ENCODE measurements at places on chromosomes 4 and X.

- no peak for DNase-seq
Measured at GRCh38 chrX:103376979-103377324, 614 bp downstream of the BEX3 start.

GRCh38 chr4:6942238-6942800, 32.7 kb downstream of the TBC1D14 start:
- DNase-seq: peak; percentile 50

- no peak for DNase-seq
Measured at GRCh38 chr4:130395871-130396270, 1299.9 kb downstream of the C4orf33 start.

DNA sequence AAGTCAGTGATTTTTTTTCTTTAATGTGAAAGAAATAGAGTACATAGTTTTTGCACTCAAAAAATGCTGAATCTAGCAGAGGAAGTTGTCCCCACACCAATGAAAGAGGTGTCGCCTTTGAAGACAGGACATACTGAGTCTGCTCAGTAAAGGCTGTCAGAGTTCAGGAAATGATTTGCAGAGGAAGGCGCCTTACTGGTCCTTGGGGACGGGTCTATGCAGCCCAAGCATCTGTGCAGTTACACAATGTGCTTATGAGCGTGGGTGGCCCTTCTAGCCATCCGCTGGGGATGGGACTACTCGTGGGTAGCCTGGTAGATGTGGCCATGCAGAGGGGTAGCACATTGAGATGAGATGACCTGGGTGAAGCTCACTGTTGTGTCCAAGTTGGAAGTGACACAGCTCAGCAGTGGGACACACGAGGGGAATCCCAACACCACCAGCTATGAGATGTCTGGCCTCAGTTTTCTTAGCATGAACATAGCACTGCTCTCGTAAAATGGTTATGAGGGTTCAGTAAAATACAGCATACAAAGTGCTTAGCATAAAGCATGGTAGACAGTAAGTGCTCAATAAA, 116.5 kb upstream of the RBPJ start:
- no peak for DNase-seq

GRCh38 chr4:172356016-172356415, 542.8 kb downstream of the GALNTL6 start:
- DNase-seq: no peak

GRCh38 chrX:19964017-19964710, 26.7 kb downstream of the BCLAF3 start:
- no peak for DNase-seq

DNA sequence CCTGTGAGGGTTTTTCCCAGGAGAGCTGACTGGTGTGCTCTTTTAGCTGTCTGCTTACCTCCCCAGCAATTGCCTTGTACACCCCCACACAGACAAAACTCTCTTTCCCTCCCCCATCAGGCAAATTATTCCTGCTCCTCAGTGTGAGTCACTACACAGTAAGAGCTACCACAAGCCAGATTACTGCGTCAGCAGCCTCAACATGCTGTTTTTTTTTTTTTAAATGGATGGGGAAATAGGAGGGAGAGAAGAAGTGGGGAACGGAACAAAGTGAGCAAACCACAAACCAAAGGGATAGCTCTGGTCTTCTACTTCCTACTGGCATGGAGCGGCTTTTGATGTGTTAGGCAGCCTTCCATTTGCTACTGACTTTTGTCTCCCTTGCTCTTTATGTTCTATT, 107.5 kb upstream of the ACSL4 start:
- DNase-seq: peak; percentile 33

DNA sequence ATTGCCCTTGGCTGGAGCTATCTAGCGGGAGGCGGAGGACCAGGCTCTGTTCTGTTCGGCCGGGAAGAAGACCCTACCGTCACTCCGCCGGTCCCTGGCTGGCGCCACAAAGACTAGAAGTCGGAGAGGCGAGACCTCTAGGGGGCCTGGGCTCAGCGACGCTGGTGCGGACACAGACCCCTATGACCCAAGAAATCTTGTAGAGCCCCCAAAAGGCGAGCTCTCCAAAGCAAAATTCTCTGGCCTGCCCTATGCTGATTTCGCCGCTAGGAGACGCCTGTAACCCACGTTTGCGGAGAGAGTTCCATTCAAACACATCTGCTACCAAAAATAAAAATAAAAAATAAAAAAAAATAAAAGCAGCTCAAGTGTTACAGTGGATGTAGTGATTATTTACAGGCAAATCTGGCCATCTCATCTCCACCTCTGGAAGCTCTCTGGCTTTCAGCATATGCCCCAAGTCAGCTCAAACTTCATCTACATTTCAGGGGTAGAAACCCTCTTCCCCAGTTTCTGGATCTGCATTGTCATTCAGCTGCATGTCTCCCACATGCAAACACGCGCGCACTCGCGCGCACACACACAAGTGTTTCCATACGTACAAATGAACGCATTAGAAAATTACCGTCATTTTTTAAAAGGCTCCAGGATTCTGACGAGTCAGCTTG, 2.4 kb upstream of the PCDH10 start:
- DNase-seq: peak; percentile 92

- DNase-seq: no peak
Measured at GRCh38 chr4:57550198-57550597, 440.0 kb upstream of the IGFBP7 start.

GRCh38 chr4:174061026-174061425, 222.4 kb downstream of the FBXO8 start:
- DNase-seq: no peak

DNA sequence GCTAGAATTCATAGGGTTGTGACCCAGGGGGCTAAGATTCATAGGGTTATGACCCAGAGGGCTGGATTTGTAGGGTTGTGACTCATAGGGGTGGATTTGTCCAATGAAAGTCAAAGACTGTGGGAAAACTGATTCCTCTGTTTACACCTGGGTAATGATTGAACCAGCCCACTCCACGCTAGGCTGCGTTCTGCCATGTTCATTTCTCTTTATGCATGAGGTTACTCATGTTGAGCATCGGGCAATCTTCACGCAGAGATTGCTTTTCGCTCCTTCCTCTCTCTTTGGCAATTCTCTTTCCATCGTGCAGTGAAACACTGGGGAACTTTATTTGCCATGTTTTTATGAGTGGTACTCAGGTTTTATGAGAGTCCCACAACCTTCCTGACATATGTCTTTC, 127.8 kb downstream of the CRLF2 start:
- no peak for DNase-seq

- DNase-seq: no peak
Measured at GRCh38 chr4:128880662-128881061, 71.2 kb downstream of the JADE1 start.

- DNase-seq: no peak
Measured at GRCh38 chrX:108177351-108178142, 86.0 kb downstream of the ATG4A start.

- DNase-seq: no peak
Measured at GRCh38 chr4:145781351-145781750, 101.4 kb downstream of the C4orf51 start.

DNA sequence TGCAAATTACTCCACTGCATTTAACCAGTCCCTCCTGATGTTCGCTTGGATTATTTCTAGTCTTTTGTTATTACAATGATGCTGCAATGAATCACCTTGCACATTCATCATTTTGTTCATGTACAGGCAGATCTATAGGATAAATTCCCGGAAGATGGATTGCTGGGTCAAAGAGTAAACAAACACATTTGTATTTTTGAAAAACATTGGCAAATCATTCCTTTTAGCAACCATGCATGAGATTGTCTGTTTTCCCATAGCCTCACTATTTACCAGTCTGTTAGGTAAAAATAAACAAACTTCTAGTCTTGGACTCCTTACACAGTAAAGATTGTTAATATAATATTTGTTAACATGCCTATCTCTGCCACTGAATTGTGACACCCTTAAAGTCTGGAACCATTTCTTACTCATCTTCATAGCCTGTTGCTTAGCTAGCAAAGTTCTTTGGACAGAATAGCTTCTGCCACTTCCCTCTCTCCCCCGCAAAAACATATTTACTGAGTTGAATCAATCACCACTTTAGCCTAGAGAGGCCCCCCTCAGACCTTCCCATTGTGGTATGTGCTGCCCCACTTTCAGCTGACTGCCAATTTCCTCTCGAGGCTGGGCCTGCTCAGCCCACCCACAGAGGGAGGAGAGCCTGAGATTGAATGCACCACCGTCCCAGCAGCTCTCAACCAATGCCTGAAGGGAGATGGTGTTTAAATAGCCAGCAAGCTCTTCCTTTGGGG, 108.4 kb upstream of the ATXN3L start:
- DNase-seq: no peak

GRCh38 chr4:157803845-157804521, 368.8 kb downstream of the GASK1B start:
- no peak for DNase-seq

GRCh38 chr4:128322311-128322710, 34.7 kb upstream of the PGRMC2 start:
- no peak for DNase-seq

DNA sequence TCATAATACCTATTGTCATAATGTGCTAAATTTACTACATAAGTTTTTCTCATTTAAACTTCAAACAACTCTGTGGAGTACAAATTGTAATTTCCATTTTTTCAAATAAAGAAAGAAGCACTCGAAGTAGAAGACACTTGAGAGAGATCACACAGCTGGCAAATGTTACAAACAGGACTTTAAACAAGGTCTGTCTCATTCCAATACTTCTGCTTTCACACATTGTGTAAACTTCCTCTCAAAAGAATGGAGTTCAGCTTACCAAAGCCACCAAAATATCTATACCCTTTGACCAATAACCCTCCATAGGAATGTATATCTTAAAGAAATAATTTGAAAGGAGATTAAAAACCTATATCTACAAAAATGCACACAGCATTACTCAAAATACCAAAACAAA, 88.3 kb downstream of the OPHN1 start:
- DNase-seq: no peak

DNA sequence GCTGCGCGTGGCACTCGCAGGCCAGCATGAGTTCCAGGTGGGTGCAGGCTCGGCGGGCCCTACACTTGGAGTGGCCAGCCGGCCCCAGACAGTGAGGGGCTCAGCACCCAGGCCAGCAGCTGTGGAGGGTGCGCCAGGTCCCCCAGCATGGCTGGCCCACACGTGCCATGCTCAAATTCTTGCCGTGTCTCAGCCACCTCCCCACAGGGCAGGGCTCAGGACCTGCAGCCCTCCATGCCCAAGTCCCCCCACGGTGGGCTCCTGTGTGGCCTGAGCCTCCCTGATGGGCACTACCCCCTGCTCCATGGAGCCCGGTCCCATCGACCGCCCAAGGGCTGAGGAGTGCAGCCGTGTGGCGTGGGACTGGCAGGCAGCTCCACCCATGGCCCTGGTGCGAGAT, 210.2 kb downstream of the COX7B2 start:
- DNase-seq: no peak

DNA sequence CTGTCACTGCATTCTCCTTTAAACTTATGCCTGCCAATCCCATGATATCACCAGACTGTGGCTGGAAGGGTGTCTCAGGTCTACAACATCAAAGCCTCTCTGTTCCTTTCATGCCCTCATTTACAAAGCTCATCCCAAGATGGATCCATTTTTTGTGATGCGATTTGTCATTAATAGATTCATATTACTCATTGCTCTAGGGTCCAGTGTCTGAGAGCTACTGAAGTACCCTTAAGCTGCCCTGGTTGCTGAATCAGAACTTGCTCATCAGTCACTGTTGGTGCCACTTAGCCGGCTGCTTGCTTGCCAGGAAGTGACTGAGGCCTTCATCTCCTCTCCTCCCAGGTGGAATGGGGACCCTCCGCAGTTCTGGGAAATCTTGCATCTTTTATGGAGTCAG, 395.5 kb upstream of the BOD1L1 start:
- DNase-seq: no peak

GRCh38 chr4:10831727-10832408, 147.3 kb upstream of the CLNK start:
- DNase-seq: no peak

DNA sequence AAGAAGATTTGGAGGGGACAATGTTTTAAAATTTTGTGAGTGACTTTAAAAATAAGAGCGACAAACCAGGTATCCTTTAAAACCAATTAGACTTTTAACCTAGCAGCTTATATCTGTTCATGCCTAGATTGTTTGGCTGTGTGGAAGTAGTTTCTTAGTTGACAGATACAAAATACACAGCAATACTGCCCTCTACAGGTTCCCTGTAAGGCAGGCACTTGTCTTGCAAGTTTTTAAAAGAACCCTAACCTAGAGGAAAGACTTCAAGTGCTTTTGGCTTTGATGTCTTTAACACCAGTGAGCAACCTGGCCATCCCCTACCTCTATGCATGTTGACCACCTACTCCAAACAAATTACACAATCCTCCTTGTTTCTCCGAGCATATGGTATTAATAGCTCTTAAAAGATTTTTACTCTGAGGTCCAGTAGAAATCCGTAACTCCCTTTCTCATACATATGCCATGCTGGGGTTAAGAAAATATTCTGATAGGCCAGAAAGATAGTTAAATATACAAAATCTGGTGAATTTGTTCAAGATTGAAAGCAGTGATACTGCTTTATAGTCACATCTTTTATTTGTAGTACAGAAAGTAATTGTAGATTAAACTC, 273.0 kb downstream of the ARHGAP24 start:
- peak; percentile 84 for DNase-seq

DNA sequence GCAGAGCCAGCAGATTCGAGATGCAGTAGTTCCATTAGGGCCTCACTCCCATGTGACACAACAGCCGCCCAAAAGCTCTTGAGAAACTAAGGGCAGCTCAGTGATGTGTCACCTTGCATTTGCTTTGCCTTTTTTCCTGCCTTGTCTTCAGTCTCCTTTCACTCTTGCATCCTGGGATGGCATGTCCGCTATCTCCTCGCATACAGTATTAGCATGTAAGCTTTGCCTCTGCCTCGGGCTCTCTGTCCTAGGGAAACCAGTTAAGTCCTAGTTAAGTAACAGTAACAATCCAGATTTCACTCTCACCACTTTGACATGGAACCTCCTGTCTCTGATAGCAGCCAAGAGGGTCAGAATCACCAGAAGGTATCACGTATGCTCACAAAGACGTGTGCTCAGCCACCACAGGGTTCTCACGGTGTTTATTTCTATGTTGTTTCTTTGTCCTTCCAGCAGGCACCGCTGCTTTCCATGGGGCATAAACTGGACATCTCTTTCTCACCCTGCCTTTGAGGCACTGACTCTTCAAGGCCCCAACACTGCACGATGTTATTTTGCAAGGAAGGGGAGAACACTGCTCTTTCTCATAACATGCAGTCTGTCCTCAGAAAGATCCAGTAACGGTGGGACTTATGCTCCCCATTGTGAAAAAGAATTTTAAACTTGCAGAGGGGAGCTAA, 26.7 kb upstream of the SORBS2 start:
- DNase-seq: no peak

- no peak for DNase-seq
Measured at GRCh38 chrX:37796310-37796709, 16.5 kb downstream of the CYBB start.

Data from globus pallidus (tissue), 1 donor.